ENCODE measurements at places on chromosomes 1 and 21.

DNA sequence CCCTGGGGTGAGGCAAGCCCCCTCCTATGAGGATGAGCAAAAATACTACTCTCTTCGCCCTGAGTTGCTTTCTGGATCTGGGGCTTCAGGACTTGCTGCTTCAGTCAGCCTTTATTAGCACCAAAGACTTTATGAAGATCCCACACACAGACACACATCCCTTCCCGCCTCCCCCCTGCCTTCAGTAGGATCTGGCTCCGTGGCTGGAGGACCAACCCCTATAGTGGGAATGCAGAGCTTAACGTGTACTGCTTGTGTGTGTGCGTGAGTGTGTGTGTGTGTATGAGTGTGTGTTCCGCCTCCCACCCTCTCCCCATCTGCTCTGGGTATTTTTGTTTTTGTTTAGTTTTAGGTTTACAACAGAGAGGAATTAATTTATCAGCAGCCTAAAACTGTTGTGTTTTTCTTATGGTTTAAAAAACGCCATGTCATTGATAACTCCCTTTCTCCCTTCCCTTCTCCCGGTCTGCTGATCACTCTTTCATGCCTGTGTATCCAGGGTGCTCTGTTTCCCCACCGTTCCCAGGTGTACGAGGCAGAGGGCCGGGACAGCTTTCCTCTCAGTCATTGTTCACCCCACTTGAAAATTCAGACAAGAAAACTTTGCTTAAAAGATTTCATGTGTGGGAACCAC lies 27.5 kb upstream of the ZFP69B start:
- DNase-seq = no peak

- DNase-seq = no peak
Observed at GRCh38 chr21:41921021-41921420, 32.8 kb downstream of the C2CD2 start.

- DNase-seq = no peak
Observed at GRCh38 chr1:224684979-224685425, 68.9 kb downstream of the CNIH3 start.

- DNase-seq = no peak
Observed at GRCh38 chr1:67793562-67793961, 39.7 kb downstream of the GNG12 start.

DNA sequence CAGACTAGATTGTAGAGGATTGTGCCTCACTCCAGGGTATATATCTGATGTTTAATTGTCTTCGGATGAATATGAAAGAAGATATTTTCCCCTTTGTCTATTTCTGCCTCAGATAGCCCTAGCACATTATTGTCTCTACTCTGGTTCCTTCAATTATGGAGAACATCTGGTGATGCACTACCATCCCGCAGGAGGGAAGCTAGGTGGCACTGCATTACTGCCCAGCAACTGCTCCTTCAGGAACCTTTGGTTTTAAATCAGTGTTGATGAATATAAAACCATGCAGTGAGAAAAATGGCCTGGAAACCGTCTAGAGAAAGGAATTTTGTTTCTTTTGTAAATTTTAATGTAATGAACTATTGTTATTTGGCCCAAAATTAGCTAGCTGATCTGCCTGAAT lies 68.5 kb downstream of the GPR88 start:
- DNase-seq = no peak

- DNase-seq = no peak
Observed at GRCh38 chr21:34276711-34277425, 86.9 kb upstream of the KCNE2 start.

- DNase-seq = no peak
Observed at GRCh38 chr1:112557385-112557784, 48.6 kb downstream of the WNT2B start.

GRCh38 chr21:37982496-37983318 lies 66.5 kb upstream of the KCNJ6 start:
- no peak for DNase-seq

DNA sequence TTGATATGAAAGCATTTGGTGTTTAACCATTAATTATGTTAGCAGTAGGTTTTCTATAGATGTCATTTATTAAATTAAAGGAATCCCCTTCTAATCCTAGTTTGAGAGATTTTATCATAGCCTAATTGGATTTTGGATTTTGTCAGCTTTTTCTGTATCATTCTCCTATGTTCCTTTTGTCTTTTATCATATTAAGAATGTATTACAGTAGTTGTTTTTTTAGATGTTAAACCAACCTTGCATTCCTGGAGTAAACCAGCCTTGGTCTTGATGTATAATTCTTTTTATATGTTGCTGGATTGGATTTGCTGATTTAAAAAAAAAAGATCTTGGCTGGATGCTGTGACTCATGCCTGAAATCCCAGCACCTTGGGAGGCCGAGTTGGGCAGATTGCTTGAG lies 5.6 kb downstream of the SETDB1 start:
- DNase-seq = no peak

DNA sequence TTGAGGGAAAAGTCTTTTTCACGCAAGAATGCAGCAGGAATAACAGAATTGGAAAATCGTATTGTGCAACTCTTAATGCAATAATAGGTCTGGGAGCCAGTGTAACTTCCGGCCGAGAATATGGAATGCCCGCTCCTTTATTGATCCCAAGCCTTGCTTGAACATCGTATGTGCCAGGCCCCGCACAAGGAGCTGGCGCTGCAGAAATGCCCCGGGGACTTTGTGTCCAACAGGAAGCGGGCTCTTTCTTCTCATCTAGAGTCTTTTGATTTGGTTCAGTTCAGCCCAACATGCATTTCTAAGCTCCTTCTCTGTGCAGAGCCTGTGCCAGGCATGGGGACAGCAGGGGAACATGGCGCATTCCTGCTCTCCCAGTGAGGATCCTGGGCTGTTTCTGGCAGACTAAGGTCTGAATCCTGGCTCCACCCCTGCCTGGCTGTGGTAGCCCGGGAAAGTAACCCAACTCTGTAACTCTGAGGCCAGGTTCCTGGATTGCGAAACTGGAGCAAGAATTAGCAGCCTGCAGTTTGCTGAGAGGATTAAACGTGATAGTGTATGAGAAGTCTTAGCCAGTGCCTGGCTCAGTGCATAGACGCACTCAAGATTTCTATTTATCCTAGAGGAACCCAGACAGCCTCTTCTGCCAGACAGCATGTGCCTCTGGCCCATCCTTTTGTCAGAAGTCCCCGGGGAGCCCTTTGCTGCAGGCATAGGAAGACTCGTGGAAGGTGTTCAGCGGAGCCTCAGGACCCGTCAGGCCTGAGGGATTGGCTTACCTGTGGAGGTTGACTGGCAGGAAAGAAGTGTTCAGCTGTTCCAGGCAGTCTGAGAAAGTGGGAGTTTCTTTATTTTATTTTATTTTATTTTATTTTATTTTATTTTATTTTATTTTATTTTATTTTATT lies 987 bp upstream of the CDCP2 start:
- DNase-seq = no peak
